ENCODE measurements at places on chromosomes 11 and 22.

DNA sequence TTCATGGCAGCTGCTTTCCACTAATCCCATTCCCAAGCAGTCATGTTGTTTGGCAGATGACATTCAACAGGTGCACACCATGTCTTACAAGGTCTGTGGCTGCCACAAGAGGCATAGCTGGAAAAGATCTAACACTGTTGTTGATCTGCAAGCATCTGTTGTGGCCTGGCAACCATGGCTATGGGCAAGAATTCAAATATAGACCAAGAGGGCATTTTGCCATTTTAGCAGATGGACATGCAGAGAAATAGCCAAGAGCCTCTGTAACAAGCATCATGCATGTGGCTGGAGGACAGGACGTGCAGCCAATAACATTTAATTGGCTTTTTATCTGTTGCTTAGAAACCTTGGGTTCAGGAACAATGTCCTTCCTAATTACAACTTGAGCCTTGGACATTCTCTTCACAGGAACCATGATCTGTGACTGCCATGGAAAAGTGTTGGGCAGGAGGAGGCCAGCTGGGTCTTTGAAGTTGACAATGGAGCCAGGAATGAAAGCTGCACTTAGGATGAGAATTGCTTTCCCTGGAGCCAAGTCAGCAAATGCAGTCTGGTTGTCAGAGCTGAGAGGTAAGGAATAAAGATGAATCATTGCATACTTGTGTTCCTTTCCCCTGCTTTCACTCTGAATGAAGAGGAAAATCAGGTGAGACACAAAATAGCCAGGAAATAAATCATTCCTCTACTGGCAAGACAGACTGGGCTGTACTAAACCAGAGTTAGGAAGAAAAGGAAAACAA lies 113.6 kb upstream of the ANO5 start:
- DNase-seq = no peak

- DNase-seq = no peak
These were observed 120.1 kb downstream of the SWAP70 start for GRCh38 chr11:9783986-9784385.

DNA sequence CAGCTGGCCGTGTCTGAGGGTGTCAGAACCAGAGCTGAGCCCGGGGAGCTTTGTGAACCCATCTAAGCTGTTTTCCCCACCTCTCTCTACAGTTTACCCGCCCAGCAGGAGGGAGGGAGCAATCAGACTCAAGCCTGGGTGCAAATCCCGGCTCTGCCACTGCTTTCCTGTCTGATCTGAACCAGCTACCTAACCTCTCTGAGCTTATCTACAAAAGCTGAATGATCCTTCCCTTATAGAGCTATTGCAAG lies 252 bp downstream of the APOL2 start:
- DNase-seq = no peak

DNA sequence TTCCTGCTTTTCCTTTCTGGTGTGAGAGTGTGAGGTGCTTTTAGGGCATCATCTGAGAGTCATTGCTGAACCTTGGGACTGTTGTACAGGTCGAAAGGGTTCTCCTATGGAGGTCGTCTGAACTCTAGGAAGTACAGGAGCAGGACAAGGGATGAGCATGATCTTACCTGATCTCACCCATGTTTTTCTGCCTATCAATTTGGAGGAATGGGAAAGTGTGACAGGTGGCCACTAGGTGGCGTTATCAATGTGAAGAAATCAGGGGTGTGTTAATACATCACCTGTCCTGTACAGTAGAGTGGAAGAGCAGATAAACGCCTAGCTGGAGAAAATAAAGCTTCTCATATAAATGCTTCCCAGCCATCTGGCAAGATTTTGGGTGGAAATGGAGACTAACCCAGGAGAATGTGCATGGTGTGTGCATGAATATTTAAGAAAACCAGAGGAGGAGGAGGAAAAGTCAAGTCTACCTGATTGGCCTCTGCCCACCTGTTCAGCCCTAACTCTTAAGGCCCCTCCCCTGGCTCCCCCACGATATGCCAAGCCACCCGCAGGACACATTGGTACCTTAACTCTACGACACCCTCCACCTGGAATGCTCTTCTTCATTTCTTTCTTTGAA lies 72.0 kb upstream of the NARS2 start:
- no peak for DNase-seq

- DNase-seq = no peak
These were observed 22.5 kb upstream of the CYP2R1 start for GRCh38 chr11:14914536-14914935.

- no peak for DNase-seq
These were observed 28.8 kb downstream of the VSTM5 start for GRCh38 chr11:93821617-93822016.

DNA sequence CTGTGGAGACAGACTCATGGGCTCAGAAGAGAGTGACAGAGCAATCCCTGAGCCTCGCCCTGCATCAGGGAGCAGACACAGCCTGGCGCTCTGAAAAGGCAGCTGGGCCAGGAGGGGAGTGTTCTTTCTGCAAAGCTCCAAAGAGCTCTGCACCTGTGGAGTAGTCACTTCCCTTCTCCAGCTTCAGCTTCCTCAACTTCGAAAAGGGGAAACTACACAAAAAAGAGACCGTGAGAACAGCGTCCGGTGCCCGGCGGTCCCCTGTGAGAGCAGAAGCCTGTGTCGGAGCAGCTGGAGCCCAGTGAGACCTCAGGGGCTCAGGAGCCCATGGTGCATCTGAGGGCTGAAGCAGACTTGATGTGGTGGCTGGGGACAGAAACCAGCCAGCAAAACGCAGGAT lies 35.1 kb downstream of the TP53I11 start:
- no peak for DNase-seq

GRCh38 chr22:28810821-28811491 lies 10.6 kb upstream of the XBP1 start:
- no peak for DNase-seq

DNA sequence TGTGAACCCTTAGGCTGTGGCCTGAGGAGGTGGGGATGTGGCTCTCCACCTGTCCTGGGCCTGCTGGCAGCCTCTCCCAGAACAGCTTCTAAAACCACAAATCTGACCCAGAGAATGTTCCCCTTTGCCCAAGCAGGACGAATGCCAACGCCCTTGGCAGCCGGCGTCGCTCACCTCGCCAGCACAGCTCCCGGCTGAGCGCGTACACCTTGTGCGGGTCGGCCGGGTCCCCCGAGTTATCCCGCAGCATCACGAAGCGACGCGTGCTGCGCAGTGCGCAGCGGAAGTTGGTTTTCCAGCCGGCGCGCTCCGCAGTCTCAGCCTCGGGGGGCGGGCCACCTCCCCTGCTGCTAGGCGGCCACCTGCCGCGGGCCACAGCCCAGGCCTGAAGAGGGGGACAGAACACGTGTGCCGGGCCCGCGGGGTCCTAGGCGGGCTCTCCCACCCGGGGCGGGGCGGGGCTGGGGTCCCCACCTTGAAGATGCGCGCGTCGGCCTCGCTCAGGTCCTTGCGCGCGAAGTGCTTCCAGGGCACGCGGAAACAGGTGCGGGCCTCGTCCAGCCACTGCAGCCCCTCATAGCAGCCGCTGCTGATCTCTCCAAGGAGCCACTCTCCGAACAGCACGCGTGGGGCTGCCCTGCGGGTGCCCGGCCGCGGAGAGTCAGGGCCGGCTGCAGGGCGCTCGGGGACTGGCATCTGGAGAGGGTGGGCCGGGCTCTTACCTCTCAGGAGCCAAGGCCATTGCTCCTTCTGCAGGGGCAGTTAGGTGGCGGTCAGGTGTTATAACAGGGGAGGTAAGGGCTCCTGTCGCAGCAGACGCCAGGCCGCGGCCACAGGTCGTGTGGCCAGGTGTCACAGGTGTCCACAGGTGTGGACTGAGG lies 887 bp downstream of the IRF7 start:
- no peak for DNase-seq

- DNase-seq = no peak
These were observed 33.0 kb upstream of the P2RY2 start for GRCh38 chr11:73184953-73185671.

DNA sequence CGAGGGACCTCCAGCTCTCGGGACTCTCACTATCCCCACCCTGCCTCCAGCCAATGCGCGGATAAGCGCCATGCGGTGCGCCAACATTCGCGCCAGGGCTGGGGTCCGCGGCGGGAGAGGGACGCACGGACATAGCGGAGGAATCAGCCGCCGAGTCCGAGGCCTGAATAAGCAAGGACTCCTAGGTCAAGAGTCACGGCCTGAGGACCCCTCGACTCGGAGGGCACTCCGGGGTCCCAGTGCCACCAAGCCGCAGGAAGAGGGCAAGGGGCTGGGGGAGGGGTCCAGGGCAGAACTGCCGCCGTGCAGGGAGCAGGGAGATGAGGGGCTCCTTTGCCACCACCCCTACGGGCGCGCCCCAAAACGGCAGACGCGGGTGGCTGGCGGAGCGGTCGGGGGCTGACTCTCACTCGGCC lies 552 bp downstream of the DSCAML1 start:
- no peak for DNase-seq

DNA sequence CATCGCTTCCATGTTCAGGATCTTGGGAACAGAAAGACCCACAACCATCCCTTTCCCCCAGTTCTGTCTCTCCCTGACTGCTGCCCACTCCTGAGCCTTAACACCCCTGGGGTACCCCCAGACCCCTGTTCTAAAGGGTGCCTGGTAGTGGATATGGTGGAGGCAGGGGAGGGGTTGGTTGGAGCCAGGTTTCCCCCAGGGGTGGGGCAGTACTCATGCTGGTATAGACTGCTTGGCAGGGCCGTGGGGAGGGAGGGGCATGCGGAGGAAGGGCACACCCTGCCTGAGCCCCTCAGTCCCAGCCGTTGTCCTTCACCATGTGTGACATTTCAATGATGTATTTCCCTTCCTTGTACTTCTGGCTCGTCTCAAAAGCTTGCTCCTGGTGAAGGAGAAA lies 4.0 kb downstream of the YPEL4 start:
- no peak for DNase-seq

DNA sequence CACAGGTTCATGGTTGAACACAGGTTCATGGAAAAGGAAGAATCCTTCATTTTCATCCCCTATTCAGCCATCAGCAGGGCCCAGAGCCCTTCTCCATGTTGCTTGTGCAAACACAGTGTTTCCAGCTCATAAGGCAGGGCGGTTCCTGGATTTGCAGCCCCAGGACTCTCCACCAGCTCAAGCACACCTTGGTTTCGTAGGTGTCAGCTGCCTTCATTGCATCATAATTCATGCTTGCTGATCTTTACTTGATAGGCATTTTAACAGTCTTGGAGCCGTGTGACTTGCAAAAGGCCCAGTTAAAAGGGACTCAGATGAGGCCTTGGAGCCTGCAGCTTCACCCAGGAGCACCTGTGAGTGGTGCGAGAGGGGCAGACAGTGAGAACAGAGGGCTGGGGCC lies 318.1 kb upstream of the B3GAT1 start:
- DNase-seq = no peak

DNA sequence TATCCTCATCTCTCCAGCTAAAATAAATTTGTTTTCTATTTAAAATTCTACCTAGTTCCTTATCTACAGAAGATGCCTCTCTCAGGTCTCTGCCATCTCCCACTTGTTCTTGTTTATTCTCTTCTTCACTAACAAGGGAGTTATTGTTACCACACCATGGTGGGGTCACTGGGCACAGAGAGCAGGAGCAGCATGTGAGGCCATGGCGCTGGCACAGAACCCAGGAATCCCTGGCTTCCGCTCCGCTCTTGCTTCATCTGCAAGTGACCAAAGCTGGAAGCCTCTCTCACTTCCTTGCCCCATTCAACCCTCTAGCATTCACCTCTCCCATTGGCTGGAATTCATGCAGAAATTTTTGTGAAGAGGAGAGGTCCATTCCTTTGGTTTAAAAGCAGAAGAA lies 190.7 kb upstream of the NCAM1 start:
- peak; percentile 83 for DNase-seq

DNA sequence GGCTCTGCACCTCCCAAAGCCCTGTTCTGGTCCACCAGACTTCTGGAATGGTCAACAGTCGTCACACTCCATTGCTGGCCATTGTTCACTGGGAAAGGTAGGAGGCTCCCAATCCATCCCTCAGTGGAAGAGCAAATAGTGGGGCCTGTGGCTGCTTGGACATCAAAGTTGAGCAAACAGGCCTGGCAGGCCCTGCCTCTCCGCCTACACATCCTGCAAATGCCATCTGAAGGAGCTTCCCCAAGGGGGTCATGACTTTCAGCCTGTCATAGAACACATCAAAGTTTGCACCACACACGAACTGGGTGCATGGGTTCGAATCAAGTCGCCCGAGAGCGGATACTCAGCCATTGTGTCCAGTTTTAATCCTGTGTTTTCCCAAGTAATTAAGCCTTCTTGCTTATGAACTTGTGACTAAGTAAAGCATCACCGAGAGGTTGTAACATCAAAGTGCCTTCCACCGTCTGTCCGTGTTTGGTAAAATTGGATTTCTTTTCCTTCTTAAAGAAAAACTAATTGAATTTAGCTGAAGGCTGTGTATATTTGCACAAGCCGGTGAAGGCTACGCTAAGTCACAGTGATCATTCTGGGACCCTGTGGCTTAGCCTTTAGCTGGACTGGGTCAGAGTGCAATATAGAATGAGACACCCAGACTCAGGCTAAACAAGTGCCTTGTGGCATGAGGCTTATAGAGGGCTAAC lies 36.1 kb downstream of the CLPB start:
- DNase-seq = no peak

DNA sequence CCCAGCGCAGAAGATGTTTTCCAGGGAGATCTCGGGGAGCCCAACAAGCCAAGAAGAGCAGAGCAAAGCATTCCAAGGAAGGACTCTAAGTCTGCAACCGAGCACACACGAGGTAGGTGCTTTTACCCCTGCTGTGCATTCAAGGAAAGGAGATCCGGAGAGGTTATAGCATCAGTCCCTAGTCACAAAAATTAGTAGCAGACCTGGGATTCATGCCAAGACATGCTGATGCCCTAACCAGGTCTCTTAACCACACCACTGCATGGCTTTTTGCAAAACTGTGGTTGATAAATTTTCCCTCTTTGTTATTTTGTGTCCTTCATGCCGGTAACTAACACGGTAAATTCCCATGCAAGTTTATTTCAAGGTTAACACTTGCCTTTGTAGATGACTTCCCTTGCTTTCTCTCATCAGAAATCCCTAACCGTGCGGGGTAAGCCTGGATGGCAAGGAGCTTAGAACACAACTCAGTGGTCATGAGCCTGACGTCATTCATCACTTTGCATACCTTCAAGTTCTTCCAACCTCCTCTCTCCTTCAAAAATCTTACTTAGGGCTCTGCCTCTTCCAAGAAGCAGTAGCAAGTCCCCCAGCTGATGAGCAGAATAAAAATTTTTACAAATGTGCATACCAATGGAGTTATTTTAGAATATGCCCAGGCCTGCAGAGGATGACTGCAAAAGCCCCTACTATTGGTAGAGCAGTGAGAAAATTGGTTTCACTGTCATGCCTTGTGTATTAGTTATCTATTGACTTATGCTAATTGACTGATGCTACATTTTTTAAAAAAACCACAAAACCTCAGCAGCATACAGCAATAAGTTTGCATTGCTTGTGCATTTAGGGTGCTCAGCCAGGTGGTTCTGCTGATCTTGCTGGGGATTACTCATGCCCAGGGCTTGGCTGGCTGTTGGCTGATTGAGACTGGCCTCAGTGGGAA lies 465.1 kb downstream of the MN1 start:
- no peak for DNase-seq

DNA sequence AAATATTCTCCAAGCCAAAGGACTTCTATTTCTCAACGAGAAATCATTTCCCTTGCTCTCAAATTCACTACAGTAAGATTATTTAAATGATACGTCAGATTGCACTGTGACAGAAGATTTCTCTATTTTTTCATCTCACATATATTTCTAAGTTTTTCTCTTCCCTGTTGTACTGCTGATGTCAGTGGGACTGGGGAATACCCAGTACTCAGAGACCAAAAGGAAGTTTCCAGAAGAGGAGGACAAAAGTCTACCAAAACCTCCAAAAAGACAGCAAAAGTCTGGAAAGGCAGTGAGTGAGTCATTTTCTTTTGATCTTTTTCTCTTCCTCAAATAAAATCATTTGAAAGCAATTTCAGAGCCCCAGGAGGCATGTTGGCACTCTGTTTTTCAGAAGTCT lies 149.8 kb upstream of the PITPNB start:
- no peak for DNase-seq

Measured in hypothalamus (tissue), 51 donors.